ENCODE measurements at places on chromosomes 16 and 17. TPM values are rescaled to one million over a fixed set of nuclear protein-coding genes. Genes with fewer than 3 reads are reported as not detected.

The TLCD3B gene
- not detected for total RNA-seq

The NLRC3 gene
- under 0.01 TPM for total RNA-seq

The PIK3R6 gene
- total RNA-seq, result not detected

The STX1B gene
- total RNA-seq, result 0.58 TPM

The PPP1R1B gene
- not detected for total RNA-seq

The ERAL1 gene
- 94.9 TPM for total RNA-seq

The ZDHHC7 gene
- total RNA-seq, result 74.1 TPM

The NACA2 gene
- total RNA-seq, result not detected

The IGFBP4 gene
- total RNA-seq, result 67.7 TPM
